ENCODE measurements at places on chromosomes 7 and 10.

- DNase-seq, result no peak
Measured at GRCh38 chr10:119770928-119771327, 45.1 kb downstream of the INPP5F start.

GRCh38 chr10:117537436-117537903 is 5.1 kb upstream of the EMX2 start:
- no peak for DNase-seq

DNA sequence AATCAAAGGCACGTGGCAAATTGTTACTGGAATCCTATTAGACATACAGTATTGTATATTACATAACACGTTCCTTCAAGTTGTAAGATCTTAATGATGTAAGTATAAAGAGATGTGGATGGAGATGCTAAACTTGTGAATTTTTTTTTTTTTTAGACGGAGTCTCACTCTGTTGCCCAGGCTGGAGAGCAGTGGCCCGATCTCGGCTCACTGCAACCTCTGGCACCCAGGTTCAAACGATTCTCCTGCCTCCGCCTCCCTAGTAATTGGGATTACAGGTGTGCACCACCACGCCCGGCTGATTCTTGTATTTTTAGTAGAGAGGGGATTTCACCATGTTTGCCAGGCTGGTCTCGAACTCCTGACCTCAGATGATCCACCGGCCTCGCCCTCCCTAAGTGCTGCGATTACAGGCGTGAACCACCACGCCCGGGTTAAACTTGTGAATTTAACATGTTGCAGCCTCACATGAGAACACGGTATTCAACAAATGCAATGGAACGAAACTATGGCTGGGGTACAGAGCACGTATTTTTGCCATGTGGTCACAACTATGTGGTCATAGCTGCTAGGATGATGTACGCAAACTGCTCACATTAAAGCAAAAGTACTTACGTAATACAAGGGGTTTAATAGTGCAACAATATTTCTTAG is 818 bp upstream of the SUPV3L1 start:
- peak; percentile 23 for DNase-seq

- no peak for DNase-seq
Measured at GRCh38 chr7:101744588-101744987, 72.8 kb upstream of the CUX1 start.

- DNase-seq, result no peak
Measured at GRCh38 chr10:88156341-88156740, 292.9 kb downstream of the PTEN start.

DNA sequence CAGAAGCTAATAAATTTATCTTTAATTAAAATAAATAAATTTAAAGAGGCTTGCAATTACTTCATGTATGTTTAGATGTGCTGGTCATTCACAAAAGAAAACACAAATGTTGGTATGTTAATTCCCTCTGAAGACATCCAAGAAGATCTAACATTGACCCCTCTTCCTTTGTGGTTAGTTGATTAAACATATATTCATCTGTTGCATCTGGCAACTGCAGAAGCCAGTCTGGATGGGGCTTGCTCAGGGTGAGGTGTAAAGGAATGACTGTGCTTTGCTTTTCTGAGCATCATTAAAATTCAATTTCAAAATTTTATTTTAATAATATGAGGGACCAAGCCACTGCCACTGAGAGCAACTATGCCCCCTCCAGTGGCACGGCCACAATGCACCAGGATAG is 36.4 kb upstream of the FERD3L start:
- no peak for DNase-seq

DNA sequence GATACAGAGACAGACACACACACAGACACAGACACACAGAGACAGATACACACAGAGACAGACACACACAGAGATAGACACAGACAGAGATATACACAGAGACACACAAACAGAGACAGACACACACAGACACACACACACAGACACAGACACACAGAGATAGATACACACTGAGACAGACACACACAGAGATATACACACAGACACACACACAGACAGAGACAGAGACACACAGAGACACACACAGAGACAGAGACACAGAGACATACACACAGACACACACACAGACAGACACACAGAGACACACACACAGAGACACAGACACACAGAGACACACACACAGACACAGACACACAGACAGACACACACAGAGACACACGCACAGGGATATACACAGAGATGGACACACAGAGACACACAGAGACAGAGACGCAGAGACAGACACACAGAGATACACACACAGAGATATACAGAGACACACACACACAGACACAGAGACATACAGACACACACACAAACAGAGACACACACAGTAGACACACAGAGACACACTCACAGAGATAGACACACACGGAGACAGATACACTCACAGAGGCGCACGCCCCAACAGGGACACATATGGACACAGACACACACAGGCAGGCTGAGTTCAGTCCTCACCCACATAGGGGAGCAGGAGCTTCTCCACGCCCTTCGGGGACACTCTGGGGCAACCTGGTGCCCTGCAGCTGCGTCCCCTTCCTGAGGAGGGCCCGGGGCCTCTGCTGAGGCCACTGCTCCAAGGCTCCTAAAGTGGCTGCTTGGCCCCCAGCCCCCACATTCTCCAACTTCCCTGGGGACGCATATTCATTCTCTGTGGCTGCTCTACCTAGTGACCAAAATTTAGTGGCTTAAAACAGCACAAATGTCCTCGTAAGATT is 10.3 kb upstream of the PPP2R2D start:
- no peak for DNase-seq

DNA sequence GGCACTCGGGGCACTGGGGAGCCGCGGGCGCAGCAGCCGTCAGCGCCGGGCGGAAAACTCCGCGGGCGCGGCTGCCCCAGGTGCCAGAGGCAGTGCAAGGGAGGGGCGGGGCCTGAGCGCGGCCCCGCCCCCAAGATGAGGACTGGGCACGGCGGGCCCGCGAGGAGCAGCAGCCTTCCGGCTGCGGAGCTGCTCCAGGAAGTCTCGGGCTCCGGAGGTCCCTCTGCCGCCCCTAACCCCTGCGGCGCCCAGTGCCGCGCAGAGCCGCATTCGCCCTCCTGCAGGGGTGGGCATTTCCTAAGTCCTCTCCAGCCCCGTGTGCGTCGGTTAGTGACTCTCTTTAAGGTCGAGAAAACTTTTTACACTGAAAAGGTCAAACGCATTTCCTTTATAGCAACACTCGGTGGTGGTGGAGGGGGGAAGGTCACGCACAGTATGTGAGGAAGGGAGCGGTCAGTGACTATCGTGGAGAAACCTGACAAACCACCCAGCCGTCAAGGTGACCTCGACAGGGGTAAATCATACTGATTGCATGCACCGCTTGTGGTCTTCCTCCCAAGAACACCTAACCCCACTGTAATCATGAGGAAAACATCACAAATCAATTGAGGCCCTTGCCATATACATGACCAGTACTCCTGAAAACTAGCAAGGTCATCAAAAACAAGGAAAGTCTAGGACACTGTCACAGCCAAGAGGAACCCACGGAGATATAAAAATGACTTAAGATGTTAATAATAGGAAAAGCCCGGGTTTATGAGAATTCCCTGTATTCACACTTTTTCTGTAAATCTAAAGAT is at the start of gene ANXA11:
ANXA11 (minus strand) TSS at position 61 of the 800 bp plus-strand sequence. CDS start 32,676 bp downstream, outside the sequence.
- peak; percentile 84 for DNase-seq

GRCh38 chr7:66556549-66557213 is 72.0 kb upstream of the KCTD7 start:
- no peak for DNase-seq

DNA sequence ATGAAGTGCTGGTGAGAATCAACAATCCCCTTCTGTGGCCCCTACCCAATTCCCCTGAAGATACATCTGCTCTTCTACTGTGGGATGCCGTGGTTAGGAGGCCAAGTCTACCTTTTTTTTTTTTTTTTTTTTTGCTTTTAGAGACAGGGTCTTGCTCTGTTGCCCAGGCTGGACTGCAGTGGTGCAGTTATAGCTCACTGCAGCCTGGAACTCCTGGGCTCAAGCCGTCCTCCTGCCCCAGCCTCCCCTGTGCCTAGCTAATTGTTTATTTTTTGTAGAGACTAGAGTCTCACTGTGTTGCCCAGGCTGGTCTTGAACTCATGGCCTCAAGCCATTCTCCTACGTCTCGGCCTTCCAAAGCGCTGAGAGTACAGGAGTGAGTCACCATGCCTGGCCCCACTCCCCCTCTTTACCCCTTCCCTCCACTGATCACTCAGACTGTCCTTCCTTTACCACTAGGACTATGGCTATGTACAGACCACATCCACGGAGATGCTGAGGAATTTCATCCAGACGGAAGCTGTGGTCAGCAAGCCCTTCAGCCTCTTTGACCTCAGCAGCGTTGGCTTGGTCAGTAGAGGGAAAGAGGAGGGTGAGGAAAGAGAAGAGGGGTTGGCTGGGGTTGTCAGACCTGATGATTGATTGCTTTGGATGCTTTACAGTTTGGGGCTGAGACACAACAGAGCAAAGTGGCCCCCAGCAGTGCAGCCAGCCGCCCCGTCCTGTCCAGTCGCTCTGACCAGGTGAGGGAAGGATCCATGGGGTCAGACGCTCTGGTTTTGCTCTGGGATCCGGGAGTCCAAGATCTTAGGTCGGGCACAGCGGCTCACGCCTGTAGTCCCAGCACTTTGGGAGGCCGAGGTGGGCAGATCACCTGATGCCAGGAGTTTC is 1.8 kb downstream of the AP4M1 start:
- DNase-seq, result no peak

DNA sequence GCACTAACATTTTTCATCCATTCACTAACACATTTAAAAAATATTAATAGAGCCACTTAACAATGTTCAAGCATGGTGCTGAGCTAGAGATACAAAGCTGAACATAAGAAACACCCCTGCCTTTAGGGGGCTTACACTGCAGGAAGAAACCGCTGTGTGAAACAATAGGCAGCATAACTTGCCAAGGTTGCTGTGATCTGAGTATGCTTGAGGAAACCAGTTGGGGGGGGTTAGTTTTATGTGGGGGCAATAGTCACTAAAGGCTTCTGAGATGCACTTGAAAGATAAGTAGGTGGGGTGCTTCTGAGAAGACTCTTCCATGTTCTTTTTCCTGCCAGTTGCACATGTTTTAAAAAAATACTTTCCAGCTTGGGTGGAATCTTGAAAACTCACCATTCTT is 2.8 kb downstream of the RBM17 start:
- no peak for DNase-seq

DNA sequence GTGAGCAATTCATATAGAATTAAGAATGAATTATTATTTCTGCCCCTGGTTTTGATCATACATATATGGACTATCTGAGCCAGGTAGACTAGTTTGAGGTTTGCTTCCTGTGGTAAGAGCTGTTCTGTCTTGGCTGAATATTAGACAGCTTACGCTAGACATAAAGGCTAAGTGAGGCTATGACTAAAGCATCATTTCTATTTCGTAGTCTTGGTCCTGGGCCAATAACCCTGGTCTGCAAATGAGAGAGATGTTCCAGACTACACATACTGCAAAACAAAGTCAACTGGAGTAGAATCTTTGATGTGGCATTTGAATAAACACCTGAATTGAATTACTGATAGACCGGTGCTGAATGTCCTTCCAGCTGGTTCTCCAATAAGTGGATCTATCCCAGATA is 40.8 kb upstream of the CACNB2 start:
- no peak for DNase-seq

DNA sequence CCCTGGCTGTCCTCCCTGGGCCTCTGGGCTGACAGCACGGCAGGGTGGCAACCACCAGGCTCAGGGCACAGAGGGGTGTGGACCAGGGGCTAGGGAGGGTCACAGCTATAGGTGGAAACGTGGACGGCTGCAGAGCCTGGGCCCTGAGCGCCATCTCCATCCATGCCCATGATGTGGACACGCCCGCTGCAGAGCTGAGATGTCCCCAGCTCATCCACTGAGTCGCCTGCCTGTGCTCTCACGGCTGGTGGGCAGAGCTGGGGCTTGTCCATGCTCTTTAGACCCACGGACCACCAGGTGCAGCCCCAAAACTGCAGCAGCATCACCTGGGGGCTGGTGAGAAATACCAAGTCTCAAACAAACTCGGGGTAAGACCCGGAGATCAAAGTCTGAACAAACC is 16.1 kb downstream of the TECPR1 start:
- no peak for DNase-seq

DNA sequence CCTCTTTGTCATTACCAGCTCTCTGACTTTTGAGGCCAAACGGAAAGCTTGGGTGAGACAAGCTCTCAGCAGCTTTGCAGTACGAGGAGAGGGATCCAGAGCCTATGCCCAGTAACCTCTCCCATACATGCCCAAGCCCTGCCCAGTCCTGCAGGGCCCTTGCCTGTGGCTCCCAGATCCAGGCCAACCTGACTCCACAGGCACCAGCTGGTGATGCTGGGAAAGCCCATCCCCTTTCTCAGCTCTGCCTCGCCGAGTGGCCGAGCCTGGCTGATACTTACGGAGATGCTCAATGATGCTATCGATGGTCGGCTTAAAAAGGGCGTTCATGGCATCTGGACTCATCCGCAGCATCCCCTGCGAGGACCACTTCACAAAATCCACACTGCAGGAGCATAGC is 55.4 kb downstream of the PNLIPRP2 start:
- no peak for DNase-seq

GRCh38 chr7:5492020-5492635 is 68.5 kb upstream of the TNRC18 start:
- no peak for DNase-seq

- DNase-seq, result no peak
Measured at GRCh38 chr7:98399890-98400541, 874 bp downstream of the BAIAP2L1 start.

DNA sequence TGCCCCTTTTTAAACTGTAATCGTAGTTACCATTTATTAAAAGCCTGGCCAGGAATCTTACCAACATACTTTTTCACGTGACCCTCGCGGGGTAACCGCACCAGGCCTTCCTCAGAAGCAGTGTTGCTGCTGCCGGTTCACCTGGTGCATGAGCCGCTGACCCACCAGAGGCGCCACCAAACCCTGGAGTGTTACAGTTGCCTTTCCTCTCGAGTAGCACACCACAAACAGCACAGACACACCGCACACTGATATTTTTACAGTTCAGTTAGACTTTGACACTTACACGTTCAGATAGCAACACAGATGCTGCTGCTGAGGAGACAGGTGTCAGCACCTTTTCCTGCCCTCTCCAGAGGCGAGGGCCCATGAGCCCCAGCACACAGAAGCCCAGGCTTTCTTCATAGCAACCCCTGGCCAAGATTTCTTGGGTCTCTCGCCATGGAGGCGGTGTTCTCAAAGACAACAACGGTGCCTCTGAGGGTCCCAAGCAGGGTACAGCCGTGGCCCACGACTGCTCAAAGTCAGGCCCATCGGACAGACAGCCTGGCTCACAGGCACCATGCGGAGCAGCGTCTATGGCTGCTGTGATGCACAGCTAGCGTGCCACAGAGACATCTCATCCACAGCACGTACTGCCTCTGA is 123.1 kb downstream of the DIP2C start:
- no peak for DNase-seq

All from stimulated activated CD4-positive, alpha-beta T cell treated with anti-CD3 and anti-CD28 coated beads, Interleukin-4, amount 100 ng/mL, for 24 hours (primary cell).